NCI-H226 (cell line): ENCODE measurements at places on chromosomes 2 and 18.

DNA sequence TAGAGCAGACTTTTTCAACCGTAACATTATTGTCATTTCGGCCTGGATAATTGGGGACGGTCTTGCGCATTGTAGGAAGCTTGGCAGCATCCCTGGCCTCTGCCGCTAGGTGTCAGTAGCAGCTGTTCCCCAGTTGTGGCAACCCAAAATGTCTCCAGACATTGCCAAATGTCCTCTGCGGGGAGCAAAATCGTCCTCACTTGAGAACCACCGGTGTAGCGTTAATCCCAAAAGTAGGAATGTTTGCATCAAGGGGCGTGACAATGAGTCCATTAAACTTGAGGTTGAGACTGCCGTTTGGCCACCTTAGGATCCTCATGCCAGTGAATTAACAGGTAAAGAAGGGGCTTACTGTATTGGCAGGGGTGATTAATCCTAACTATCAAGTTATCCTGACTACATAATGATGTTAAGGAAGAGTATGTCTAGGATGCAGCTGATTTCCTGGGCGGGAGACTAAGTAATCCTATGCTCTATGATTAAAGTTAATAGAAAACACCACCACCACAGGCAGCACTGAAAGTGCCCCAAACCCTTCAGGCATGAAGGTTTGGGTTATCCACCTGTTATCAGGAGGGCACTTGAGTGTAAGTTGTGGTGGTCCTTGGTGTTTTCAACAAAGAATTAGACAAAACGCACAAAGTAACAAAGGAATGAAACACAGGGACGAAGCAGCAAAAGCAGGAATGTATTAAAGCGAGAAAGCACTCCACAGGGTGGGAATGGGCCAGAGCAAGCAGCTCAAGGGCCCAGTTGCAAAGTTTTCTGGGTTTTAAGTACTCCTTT is 4.9 kb upstream of the ZC3H8 start:
- DNase-seq: peak; percentile 27

GRCh38 chr2:5409898-5410381 is 282.2 kb upstream of the SOX11 start:
- no peak for DNase-seq

GRCh38 chr2:195489101-195489500 is 167.9 kb upstream of the SLC39A10 start:
- no peak for DNase-seq

DNA sequence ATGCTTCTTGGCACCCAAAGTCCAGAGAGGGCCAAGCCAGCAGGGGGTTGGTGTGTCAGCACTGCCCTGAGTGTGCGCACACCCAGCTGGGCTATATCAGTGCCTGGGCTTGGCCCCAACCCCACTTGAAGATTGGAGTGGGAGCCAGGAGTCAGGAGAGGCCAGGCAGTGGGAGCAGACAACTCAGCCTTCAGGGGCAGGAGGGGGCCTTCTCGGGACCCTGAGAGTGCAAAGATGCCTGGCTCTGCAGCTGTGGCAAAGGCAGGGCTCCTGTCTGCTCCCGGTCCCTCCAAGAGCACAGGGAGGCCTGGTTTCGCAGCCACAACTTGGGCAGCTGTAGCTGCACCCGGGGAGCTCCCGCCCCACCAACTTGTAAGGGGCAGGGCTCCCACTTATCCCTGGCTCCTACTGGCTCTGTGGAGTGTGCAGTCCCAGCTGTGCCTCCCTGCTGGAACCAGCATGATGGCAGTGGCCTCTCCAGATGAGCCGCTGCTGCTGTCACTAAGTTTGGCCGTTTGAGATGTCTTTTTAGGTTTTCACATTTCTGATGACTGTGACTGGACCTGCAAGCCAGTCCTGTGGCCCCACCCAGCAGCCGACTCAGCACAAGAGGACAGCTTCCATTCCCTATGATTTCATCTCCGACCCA is 148.8 kb upstream of the HS6ST1 start:
- DNase-seq: no peak

GRCh38 chr2:162369551-162369950 is 25.6 kb downstream of the GCA start:
- no peak for DNase-seq

- peak; percentile 39 for DNase-seq
Measured at GRCh38 chr2:227163998-227164762, at the start of the genes COL4A3 and COL4A4. Gene COL4A3 (plus strand): TSS chr2:227164624. CDS start chr2:227164727, 103 bp downstream. Gene COL4A4 (minus strand): TSS chr2:227164205. CDS start chr2:227147483, 16,722 bp downstream.

GRCh38 chr2:234309431-234309830 is 187.4 kb downstream of the ARL4C start:
- no peak for DNase-seq

DNA sequence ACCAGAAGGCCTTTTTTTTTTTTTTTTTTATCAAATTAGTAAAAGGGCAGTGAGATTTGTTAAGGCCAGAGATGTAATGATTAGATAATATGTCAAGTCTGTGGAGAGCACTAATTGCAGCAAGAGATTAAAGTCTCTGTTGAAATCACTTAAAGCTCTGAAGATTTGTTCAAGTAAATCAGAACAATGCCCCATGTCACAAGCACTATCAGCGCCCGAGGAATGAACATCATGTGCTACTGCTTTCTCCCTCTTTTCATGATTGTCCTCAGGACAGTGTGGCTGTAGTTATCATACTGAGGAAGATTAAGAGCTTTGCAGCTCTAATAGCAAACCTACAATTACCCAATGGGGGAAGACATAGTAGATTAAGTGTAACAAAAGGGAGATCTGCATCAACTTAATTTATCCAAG is 71.1 kb downstream of the TDRD15 start:
- DNase-seq: no peak

- DNase-seq: no peak
Measured at GRCh38 chr2:218354850-218355443, 1.7 kb upstream of the CATIP start.

DNA sequence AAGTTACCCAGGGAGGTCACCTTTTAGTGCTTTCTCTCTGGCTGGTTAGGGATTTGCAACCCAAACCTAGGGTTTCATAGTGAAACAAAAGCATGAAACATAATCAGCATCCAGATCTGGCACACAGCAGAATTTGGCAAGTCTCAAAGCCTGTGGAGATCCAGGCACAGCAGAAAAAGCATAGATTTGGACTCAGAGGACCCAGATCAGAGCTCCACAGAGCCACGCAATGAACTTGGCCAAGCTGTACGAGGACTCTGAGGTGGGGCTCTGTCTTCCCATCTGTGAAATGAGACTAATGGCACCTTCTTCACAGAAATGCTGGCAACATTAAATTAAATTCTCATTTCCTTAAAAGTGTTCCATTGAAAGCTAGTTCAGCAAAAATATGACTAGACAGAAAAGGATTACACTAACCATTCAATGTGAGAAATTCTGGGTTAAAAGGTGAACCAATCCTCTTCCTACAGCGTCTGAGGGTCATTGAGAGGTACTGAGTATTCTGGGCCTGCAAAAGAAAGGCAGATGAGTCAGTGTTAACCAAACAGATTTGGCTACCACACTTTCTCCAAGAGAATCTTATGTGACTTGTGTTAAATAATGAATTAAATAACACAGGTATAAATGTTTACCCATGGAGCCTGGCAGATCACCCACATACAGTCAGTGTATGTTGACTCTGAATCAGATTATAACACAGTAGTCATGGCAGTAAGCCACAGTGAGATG is 266.3 kb downstream of the MREG start:
- no peak for DNase-seq

DNA sequence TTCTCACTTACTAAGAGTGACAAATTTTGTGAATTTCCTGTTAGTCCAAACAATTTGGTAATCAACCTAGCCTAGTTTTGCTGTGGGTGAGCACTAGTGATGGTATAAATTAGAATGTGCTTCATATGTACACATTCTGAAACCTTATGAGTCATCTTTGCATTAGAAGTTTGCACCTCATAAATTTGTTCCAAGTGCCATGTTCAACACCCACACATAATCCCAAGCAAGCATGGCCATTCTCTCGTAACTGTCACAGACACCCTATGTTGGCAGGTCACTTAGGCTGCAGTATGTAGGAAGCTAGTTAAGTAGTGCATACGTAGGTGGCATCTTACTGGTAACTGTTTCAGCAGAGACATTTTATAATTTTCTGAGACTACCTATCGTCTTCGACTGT is 46.9 kb downstream of the NAB1 start:
- DNase-seq: no peak

DNA sequence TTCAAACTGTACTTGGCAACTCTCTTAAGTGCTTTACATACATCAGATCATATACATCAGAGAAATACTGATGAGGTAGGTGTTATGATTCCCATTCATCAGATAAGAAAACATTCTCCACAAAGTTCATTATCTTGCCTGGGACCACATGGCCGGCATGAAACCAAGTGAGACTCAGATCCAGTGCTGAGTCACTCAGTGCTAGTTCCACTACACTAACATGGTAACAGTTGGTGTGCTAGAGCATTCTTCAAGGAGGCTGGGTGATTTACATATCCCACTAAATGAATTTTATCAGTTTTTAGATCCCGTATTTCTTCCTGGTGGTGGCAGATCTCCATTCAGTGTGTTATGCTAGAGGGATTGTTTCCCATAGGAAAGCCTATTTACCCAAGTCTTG is 772.0 kb downstream of the CNTNAP5 start:
- DNase-seq: no peak

DNA sequence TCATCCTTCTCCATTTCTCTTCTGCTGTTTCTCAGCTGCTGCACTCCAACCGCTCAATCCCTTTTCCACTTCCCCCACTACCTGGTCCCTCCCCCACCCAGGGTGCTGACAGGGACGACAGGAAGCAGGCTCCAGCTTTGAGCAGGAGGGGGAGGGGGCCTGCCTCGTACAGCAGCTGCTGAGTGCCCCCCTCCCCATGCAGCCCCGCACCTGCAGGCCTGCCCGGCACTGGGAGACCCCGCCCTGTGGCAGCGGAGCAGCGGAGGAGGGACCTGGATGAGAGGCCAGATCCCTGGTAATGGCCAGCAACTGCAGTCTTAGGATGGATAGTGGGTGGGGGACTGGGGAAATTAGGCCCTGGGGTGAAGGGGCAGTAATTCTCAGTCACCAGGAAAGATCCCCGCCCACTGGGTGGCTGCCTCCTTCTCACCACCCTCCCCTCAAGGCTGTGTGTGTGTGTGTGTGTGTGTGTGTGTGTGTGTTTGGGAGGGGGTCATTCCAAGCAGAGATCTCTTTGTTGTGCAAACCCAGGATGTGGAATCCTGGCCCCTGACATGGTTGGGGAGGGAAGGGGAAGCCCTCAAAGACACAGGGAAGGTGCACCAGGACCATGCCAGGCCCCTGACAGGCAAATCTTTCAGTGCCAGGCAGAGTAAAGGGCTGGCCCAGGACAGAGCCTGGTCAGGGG is 6.8 kb upstream of the CRYBA2 start:
- DNase-seq: no peak

DNA sequence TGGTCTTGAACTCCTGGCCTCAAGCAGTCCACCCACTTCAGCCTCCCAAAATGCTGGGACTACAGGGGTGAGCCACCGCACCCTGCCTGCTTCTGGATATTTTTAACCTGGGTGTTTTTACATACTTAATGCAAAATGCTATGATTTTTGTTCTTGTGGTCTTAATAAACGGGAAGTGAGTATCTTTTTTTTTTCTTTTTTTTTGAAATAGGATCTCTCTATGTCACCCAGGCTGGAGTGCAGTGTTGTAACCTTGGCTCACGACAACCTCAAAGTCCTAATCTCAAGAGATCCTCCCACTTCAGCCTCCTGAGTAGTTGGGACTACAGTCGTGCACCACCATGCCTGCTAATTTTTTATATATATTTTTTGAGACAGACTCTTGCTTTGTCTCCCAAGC is 19.2 kb upstream of the ASXL2 start:
- DNase-seq: no peak

DNA sequence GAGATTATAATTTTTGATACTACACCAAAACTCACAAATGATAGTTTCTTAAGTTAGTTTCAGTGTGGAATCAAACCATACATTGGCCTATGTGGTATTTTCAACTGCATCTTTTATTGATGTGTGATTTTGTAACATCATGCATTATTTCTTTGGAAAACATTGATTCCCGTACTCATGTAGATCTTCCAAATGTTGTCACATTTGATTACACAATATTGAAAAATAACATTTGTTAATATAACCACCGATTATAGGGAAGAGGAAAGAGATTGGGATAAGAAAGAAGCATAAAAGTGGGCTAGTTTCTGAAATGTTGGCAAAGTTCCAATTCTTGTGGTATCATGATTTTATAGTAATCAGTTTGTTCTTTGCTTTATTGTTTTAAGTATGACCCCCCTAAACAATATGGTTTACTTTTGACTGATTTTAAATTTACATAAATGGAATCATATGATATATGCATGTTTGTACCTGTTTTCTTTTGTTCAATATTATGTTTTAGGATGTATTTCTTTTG is 117.2 kb upstream of the OTX1 start:
- no peak for DNase-seq

GRCh38 chr2:111135910-111136297 is 15.2 kb downstream of the BCL2L11 start:
- peak; percentile 22 for DNase-seq

GRCh38 chr2:67945940-67946339 is 116.9 kb downstream of the C1D start:
- no peak for DNase-seq

GRCh38 chr2:11533278-11534070 is at the start of gene GREB1:
Gene GREB1 (plus strand): TSS chr2:11534045. CDS start chr2:11556615, 22,570 bp downstream.
- DNase-seq: no peak

DNA sequence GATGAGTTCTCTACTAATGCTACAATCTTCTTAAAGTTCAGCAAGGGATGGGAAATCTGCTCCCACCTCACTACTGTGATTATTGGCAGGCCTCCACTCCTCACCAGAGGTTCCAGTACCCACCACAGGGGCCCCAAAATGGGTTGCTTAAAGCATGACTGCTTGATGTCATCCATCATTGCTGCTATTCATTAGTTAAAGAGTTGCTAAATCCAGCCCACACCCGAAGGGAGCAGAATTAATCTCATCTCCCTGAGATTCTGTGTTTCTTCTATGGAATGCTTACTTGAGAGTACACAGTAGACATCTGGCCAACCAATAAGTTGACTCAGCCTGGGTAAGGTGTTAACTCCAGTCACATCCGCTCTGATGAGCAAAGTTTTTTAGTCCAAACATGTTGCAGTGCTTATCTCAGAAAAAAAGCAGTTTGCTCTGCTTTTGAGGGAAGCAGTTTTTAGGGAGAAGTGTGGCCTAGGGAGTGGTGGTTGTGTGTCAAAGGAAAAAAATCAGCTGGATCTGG is 690.2 kb upstream of the POU3F3 start:
- DNase-seq: no peak

GRCh38 chr18:78765637-78766281 is 213.9 kb upstream of the SALL3 start:
- DNase-seq: no peak

DNA sequence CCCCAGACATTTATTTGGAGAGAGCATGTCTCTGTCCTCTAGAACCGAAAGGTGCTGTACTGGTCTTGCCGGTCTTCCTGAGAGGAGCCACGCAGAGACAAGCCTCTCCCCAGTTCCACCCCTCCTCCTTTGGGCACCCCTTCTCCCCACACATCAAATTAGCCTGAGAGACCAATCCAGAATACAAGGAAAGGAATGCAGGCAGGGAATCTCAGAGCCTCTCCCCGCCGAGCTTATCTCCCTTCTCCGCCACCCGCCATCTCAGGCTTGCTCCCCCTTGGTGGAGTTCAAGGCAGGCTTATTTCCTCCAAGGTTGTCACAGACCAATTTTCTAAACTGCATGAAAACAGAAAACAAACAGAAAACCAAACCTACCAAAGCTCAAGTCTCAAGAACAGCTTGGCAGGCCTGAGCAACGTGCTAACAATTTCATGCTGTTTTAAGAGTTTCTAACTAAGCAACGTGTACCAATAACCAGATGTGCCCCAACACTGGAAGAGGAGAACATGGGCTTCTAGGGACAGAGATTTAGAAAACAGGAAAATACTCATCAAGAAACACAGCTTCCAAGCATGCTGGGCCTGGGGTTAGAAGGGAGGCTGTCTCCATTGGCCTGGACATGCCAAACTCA is 124.5 kb upstream of the PKDCC start:
- peak; percentile 67 for DNase-seq

- no peak for DNase-seq
Measured at GRCh38 chr18:74804677-74805076, 207.0 kb downstream of the ZNF407 start.
